ENCODE measurements at places on chromosomes 3 and 15.
A peak's percentile ranks its signal among the peaks of the same experiment; 100 is the strongest.

DNA sequence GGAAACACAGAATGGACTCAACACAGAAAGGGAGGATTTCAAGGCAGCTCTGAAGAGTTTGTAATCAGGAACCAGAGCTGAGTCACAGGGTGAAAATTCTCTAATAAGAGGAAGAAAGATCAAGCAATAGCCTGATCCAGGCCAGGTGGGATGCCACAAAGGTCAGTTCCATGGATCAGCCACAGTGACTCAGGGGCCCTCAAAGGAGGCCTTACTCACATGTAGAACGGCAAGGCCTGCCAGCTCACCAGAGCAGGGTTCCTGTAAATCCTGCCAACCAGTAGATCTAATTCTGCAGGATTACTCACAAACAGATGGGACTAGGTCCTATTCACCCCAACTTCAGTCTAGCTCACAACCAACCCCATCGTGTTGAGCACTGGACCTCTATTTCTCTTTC, 78.3 kb upstream of the PPP2R3A start:
- no peak for DNase-seq

- no peak for DNase-seq
Measured at GRCh38 chr3:47601281-47601680, 22.6 kb upstream of the CSPG5 start.

- DNase-seq = no peak
Measured at GRCh38 chr15:40438712-40439111, 2.0 kb upstream of the BAHD1 start.

- no peak for DNase-seq
Measured at GRCh38 chr15:72205273-72205672, 7.7 kb upstream of the GRAMD2A start.

GRCh38 chr15:90024406-90024805, 23.3 kb downstream of the ZNF710 start:
- DNase-seq = no peak

- DNase-seq = no peak
Measured at GRCh38 chr15:101391431-101391830, 96.4 kb upstream of the SNRPA1 start.

- DNase-seq = no peak
Measured at GRCh38 chr15:101533371-101534140, 44.0 kb upstream of the PCSK6 start.

DNA sequence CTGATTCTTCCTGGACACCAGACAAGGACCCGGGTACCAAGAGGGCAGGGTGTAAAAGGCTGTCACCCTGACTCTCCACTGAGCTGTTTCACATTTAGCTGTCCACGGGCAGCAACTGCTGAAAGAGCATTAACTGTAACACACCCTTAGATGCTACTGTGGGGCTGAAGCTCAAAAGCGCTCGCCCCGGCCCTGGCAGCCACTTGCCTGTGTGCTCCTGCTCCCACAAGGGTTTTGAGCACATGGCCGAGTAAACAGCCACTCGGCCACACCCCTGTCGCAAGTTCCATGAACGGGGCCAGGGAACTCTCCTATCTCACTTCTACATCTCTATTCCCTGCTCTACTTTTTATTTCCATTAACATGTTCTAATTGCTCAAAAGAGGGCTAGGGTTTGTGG, 421.7 kb downstream of the TUSC7 start:
- no peak for DNase-seq

GRCh38 chr15:90097475-90097874, 4.8 kb downstream of the IDH2 start:
- DNase-seq = no peak

- DNase-seq = no peak
Measured at GRCh38 chr3:101642441-101642840, 34.5 kb downstream of the ZBTB11 start.

GRCh38 chr3:10247679-10248183, 528 bp upstream of the TATDN2 start:
- no peak for DNase-seq

DNA sequence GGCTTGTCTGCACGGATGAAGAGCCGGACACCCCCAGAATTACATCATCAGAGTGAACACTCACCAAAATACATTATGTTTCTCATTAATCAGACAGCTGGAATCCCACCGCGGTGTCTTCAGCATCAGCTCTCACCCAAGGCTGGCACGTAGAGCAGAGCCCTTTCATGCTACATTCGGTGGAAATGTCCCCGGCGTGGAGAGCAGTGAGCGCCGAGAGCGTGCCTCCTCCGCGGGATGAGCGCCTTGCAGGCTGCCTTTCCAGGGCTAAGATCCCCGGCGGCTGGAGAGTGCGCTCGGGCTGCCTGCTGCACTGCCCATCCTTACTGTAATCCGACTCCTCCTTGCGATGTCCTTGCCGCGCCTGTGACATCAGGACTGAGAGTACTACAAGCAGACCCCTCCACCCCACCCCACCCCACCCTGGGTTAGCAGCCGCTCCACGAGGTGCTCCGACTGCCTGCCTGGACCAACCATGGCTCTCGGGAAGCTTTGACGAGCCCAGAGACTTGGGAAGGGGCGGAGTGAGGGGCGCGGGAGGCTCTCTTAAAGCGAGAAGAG, at the start of gene ZNF385D:
Gene ZNF385D, minus strand, starts transcription at position 380 of the 561 bp plus-strand sequence. Its CDS starts 294 bp downstream, at position 86.
- DNase-seq = peak; percentile 72

DNA sequence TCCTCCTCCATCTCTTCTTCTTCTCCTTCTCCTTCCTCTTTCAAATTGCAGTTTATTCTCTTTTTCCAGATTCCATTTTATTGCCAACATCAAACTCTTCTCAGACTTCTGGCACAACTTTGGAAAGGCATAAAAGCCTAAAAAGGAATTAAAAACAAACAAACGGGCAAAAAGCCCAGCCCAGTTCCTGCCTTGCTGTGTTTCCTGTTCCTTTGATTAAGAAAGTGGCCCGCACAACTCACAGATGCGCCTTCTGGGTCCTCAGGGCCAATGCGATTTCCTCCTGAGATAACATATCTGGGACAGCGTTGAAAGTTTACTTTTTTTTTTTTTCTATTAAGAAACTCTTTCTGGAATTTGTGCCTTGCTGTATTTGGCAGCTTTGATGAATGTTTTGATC, 158.7 kb upstream of the UBE3A start:
- DNase-seq = no peak

- DNase-seq = no peak
Measured at GRCh38 chr3:100264242-100264641, 3.5 kb downstream of the TBC1D23 start.

GRCh38 chr3:29597376-29598008, 316.6 kb downstream of the RBMS3 start:
- no peak for DNase-seq

GRCh38 chr3:182508919-182509711, 284.2 kb upstream of the ATP11B start:
- DNase-seq = no peak

DNA sequence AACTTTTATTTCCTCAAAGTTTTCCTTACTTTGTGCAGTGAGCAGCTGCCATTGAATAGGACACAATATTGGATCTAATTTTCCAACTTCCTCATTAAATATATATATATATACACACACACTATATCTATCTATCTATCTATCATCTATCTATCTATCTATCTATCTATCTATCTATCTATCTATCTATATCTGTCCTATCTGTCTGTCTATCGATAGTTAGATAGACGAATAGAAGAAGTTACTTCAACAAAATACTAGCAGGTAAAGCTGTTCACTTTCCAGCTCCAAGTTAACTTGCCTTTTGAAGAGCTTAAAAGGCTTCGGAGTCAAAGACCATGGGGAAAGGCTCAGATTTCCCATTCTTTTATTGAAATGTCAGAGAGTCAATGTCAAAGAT, 3.6 kb upstream of the DLG1 start:
- DNase-seq = no peak

DNA sequence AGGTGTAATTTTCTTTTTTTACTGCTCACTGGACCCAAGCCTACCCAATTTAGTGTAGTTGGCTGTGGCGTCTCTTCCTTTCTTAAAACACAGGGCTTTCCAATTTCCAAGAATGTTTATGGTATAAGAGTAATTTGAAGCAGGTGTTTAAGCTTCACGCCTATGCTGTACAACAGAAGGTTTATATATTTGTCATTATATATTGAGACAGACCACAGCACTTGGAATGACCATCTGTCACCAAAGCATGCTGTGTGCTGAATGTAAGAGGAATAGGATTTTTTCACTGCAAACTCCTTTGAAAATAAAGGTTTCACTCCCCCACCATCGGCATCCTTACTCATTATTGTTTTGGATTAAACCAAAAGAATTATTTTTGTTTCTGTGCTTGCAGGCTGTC, 325.7 kb downstream of the OTOL1 start:
- no peak for DNase-seq

GRCh38 chr3:27591312-27592210, 107.4 kb upstream of the SLC4A7 start:
- DNase-seq = no peak

DNA sequence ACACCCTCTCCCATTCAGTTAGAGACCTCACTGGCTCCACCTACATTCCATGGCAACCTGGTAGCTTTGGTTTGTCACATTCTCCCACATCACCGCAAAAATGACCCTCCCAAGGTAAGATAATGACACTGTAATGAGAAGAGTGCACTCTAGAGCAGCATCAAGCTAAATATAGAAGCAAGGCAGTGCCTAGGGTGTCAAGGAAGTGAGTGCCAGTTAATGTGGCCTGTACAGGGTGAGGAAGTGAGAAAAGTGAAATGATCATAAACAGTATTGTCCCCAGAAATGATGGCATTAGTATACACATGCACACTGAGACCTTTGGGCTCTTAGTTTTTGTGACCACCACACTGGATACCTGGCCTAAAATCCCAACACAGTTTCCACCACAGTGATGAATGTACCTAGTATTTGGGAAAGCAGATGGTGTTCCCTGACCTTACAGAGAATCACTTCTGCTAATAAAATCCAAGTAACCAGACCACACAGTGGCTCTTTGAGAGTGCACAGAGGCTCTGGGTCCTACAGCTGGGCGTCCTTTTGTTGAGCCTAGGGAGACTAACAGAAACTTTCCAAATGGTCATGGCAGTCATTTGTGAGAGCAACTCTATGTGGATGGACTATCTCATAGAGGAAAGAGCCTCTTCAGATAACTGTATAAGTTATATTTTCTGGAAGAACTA, 106.6 kb downstream of the ARPP21 start:
- DNase-seq = no peak

GRCh38 chr3:37241880-37242279, 67.5 kb upstream of the LRRFIP2 start:
- no peak for DNase-seq

GRCh38 chr3:190886945-190887344, 24.5 kb upstream of the GMNC start:
- no peak for DNase-seq

- DNase-seq = no peak
Measured at GRCh38 chr15:55267401-55268175, 22.0 kb downstream of the RAB27A start.

DNA sequence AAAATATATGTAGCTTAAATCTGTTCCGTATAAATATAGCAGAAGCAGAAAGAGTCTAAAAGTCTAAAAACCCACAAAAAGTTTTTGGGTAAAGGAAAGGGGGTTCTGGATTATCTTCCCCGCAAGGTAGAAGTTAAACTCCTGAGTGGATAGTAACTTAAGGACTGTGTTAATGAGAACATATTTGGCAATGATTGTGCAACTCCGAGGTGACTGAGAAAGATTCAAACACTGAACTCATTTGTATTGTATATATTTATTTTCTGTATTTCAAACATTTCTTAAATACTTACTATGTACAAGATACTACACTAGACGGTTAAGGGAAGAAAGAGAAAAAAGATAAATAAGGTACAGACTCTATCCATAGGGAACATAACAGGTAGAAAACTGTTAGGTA, 72.7 kb upstream of the PPIB start:
- no peak for DNase-seq

DNA sequence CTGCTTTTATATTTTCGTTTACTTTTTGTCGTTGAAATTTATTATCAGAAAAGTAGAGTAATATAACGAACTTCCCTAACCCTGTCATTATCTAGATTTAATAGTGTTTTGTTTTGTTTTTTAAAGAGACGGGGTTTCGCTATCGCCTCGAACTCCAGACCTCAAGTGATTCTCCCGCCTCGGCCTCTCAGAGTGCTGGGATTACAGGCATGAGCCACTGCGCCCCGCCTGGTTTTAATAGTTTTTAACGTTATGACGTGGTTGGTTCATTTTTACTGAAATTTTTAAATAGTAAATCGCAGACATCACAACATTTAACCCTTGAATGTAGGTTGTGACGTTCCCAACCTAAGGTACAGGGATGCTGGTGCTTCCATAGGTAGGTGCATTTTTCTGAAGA, 1.0 kb downstream of the NGRN start:
- no peak for DNase-seq

- DNase-seq = no peak
Measured at GRCh38 chr3:42590989-42591756, 513 bp downstream of the SS18L2 start.

GRCh38 chr15:39555885-39556284, 25.0 kb upstream of the THBS1 start:
- no peak for DNase-seq

DNA sequence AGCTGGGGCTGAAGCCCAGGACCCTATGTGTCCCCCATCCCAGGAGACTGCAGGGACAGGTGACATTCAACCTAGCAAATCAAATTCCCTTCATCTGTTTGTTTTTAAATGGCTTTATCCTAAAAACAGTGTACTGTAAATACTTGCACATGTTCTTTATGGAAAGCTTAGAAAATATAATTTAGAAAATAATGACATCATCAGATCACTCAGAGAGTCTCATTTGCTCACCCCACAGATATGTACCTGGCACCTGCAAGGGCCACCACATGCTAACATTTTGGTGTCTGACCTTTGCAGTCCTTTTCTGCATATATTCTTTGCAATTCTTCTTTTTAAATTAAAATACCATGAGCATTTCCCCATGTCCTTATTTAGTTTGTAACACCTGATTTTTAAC, 58.6 kb upstream of the FGD5 start:
- no peak for DNase-seq

DNA sequence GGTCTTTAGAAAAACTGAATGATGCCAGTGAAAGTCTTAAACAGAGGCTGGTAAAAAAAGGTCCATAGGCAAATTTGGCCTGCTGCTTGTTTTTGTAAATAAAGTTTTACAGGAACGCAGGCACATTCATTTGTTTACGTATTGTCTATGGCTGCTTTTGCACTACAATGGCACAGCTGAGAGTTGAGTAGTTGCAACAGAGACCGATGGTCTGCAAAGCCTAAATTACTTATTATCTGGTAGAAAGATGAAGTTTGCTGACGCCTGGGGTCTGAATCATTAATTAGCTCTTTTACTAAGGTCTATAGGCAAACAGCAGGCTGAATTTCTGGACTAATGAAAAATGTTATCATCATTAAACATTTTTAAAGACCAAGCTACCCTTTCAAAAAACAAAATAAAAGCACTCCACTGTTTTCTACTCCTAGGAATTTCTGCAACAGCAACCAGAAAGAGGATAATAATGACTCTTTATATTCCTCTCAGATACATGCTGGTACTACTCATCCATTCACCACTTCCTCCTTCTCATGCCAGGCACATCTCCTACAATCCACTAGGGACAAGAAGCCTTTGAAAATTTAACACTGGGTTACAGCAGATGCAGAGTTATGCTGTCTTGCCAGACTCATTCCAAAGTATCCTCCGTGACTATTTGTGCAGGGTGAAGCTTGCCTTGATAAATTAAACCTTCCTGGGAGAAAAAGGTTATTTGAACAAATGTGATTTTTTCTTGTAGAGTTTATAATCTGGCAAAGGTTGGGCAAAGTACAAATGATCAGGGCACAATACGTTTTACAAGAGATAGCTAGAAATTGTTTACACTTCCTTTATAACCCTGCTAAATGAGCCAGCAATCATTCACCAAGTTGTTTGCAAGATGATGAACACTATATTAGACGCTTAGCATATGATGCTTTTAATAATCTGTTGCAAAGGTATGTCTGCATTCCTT, 6.0 kb downstream of the GATM start:
- no peak for DNase-seq

Data from NT2/D1 (cell line).